ENCODE measurements at places on chromosomes 4 and X. TPM values are rescaled to one million over a fixed set of nuclear protein-coding genes. Genes with fewer than 3 reads are reported as not detected.

The NDP gene
- total RNA-seq, result 0.78 TPM

The CFI gene
- total RNA-seq, result 25.1 TPM

The RRAGB gene
- total RNA-seq, result 13.6 TPM

The PDGFC gene
- 9.8 TPM for total RNA-seq

The PALLD gene
- total RNA-seq, result 1.5 TPM

The PNMA6A gene
- total RNA-seq, result 0.53 TPM

The SMR3B gene
- total RNA-seq, result not detected

The SPANXA2 gene
- not detected for total RNA-seq

The F9 gene
- total RNA-seq, result not detected

The SSX2 gene
- 0.14 TPM for total RNA-seq

The EPHA5 gene
- total RNA-seq, result not detected

The SLC4A4 gene
- 0.20 TPM for total RNA-seq

The GPRASP1 gene
- total RNA-seq, result 1.1 TPM
